ENCODE measurements at places on chromosomes 1 and 21.

- DNase-seq: peak; percentile 82
These were observed 764 bp downstream of the PKNOX1 start for GRCh38 chr21:42974832-42975820.

GRCh38 chr21:39137248-39138178 lies 45.7 kb downstream of the PSMG1 start:
- DNase-seq: peak; percentile 12

- peak; percentile 48 for DNase-seq
These were observed 123.9 kb upstream of the VAMP3 start for GRCh38 chr1:7646981-7647901.

DNA sequence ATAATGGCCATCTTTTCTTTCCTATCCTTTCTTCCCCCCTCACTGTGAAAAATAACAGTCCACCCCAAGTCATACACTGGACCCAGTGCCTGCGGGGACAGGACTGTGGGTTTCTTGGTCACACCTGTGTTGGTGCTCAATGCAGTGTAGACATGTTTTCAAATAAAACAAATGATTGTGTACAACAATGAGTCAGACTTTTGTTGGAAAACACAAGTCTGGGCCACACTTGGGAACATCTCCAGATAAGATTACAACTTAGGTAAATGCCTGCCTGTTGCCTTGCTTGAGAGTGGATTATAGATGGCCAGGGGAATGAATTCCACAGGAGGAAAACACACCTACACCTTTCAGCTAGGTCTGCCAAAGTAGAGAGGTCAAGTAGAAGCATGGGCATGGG lies 34.1 kb downstream of the PDPN start:
- no peak for DNase-seq

DNA sequence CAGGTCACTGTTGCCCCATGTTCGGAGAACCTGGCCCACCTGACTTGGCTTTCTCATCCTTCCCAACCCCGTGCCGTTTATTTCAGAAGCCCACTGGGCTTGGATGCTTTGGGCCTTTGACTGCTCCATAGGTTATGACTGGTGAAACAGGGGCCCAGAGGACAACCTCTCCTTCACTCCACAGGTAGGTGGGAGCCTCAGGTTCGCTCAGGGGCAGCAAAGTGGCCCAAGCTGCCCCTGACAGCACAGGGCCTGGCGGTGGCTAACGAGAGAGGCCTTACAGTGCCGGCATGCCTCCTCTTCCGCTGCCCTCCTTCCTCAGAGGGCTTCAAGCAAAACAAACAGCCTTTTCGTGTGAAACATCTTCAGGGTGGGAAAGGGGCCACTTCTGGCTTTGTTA lies 16.9 kb downstream of the FAM89A start:
- no peak for DNase-seq

DNA sequence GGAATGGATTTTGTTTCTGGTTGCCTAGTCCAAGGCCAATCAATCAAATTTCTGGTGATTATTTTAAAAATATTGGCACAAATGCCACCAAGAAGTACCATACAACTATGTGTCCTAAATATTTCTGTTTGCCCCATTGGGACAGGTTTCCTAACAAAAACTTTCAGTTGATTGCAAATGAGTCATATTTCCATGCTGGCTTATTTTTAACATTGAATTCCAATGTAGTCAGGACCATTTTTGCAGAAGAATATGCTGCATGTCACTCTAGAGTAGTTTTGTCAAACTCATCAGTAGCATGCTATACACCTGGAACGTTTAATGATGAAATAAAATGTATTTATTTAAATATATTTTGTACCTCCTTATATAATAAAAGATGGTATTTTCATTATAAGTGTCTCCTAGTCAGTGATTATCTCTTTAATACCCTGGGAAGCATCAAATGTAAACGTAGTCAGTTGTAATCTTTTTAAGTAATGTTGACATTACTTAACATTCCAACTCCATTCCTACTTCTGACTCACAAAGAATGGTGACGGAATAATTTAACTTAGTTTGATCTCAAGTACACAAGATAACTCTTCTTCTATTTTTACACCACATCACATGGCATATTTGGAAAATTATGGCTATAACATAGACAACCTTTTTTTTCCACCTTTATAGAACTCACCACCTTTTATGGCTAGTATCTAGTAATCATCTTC lies 39.0 kb upstream of the USH2A start:
- DNase-seq: no peak

GRCh38 chr1:183881387-183882131 lies 76.6 kb downstream of the RGL1 start:
- DNase-seq: no peak

- no peak for DNase-seq
These were observed 39.6 kb downstream of the PRDM15 start for GRCh38 chr21:41839387-41840000.
